ENCODE measurements at places on chromosomes 5 and 9. TPM values are rescaled to one million over a fixed set of nuclear protein-coding genes. Genes with fewer than 3 reads are reported as not detected.

GRCh38 chr5:72487177-72487576 is 20.0 kb downstream of the ZNF366 start:
- no peak for DNase-seq

GRCh38 chr9:95731876-95732275 is 143.6 kb upstream of the ERCC6L2 start:
- DNase-seq: no peak

- DNase-seq: no peak
Measured at GRCh38 chr5:28234356-28234968, 1196.1 kb upstream of the CDH9 start.

DNA sequence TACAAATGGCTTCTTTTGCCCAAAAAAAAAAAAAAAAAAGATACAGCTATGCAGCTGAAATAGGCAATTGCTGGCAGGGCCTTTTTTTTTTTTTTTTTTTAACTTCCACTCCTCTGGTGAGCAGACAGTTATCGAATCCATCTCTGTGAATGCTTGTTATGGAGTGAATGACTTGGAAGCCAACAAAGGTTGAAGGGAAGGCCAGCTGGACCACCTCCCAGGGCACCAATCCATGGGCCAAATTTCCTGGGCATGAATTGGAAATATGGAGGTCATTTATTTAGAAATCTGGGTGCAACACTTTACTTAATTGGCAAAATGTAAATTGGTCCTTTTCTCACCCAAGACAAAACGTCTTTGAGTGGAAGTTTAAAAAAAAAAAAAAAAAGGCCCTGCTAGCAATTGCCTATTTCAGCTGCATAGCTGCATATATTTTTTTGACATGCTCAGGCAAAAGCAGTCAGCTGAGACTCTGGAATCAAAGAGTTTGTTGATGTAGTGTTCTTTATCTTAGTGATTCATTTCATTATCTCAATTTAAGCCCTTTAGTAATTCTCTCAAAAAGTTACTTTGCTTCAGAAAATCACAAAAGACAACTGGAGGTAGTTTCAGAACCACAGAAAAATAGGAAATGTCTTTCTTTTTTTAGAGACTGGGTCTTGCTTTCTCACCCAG is 392.2 kb upstream of the KLF4 start:
- no peak for DNase-seq

GRCh38 chr5:180304431-180305375 is 12.8 kb upstream of the MAPK9 start:
- no peak for DNase-seq

DNA sequence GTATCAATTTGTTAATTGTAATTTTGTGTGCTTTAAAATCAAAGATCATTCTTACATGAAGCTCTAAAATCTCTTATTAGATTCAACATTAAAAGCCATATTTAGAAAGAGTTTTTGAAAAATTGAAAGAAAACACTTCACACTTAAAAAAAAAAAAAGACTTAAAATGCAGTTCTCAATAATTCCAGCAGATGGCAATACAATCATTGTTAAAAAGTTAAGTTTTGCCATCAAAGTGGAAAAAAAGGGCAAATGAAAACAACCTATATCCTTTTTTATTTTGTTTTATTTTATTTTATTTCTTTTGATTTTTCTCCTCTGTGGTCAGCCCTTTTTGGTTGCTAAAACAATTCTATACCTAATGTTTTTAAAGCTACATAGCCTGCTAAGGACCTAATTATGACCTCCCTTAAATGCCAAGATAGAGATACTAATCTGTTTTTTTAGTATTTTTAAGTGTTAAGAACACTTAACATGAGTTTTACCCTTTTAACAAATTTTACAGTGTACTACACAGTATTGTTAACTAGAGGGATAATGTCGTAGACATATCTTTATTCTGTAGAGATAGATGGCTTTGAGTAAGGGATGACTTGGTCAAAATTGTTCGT is 154.2 kb upstream of the DAB2 start:
- DNase-seq: peak; percentile 38

- DNase-seq: no peak
Measured at GRCh38 chr9:122096620-122097415, 3.7 kb upstream of the TTLL11 start.

IFNE gene
- total RNA-seq: 1.4 TPM

EEIG1 gene
- 16.4 TPM for total RNA-seq
